ENCODE measurements at places on chromosomes 16 and 17.
A peak's percentile ranks its signal among the peaks of the same experiment; 100 is the strongest.

DNA sequence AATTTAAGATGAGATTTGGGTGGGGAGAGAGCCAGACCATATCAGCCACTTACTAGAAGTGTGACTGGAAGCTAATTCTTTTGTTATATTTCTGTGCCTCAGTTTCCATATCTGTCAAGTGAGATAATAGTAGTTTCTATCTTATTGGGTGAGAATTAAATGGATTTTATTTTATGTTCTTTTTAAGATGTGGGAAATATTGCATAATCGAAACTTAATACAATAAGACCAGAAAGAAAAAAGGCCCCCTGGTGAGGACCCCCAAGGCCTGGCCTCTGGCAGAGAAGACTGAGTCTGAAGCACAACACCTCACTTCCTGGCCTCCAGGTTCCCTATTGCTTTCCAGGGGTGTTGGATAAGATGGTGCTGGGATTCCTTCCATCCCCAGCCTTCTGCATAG lies 13.7 kb downstream of the PLCG2 start:
- DNase-seq, result no peak

DNA sequence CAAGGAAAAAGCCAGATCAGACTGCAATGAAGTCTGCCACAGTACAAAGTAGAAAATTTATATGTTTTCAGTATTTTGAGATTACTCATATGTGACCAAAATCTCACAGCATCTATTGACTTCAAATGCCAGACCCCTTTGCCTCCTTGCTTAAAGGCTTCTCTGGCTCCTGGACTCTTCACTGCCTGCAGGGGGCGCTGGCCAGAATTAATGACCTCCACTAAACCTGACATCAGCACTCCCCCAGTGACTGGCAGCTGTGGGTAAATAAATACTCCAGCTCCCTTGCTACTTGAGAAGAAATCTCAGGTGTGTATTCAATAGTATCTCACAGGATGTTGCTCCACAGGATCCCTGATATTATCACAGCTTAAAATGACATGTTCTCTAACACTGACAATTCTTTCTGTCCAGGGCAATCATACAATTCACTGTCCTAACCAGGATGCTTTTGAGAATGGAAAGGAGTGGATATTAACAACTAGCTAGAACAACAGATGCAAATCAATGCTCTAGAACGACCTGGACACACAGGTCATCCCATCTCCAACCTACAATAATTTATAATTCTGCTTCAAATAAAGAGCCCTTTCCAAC lies 4.0 kb downstream of the BECN1 start:
- DNase-seq, result no peak

- peak; percentile 53 for DNase-seq
These were observed 27.8 kb downstream of the TK2 start for GRCh38 chr16:66521951-66522771.

GRCh38 chr16:22407486-22407885 lies 33.1 kb upstream of the CDR2 start:
- DNase-seq, result no peak

DNA sequence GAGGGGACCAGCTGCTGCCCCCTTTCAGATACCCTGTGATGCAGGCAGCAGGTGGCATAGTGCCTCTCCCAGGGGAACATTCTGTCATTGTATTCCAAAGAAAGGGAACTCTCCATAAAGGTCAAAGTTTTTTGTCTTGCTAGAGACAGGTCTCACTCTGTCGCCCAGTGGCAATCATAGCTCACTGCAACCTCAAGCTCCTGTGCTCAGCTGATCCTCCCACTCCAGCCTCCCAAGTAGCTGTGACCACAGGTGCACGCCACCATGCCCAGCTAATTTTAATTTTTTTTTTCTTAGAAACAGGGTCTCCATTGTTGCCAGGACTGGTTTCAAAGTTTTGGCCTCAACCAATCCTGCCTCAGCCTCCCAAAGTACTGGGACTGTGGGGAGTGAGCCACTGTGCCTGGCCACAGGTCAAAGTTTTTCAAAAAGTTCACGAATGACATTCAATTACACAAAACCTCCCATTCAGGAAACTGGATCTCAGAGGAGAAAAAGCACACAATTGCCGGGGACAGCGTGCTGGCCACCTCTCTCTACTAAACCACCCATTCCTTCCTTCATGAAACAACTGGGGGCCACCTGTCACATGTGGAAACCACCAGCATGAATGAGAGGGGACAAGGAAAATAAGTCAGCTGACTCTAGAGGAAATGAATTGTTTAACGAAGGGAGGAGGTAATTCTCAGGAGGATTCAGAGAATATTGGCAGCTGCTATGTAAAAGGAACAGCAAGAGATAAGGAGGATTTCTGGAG lies 80.0 kb downstream of the MARCHF10 start:
- no peak for DNase-seq

DNA sequence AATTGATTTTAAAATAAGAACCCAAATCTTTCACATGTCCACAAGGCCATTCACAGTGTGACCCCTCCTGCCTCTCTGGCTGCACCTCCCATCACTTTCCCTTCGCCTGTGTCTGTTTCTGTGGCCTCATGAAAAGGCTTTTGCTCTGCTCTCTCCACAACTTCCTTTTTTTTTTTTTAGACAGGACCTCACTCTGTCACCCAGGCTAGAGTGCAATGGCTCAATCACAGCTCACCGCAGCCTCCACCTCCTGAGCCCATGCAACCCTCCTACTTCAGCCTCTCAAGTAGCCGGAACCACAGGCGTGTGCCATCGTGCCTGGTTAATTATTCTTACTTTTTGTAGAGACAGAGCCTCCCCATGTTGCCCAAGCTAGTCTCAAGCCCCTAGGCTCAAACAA lies 197.1 kb downstream of the ABCC12 start:
- DNase-seq, result no peak

DNA sequence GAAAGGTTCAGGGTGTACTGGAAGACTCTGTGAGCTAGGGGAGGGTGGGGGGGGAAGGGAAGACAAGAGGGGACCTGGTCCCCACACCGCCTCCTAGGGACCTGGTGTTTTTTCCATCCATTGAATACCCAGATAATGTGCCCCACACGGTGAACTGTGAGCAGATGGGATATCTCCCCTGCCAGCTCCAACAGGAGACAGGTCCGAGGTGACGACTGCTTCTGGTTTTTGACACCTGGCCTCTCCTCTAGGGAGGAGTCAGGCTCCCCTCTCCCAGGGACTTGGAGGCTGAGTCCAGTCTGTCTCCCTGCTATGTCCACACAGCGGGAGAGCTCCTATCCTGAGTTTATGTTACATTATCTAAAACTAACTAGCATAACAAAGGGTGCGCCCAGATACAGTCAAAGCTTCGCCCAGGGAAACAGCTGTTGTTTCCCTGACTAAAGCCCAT lies 1.8 kb downstream of the MARVELD3 start:
- no peak for DNase-seq

DNA sequence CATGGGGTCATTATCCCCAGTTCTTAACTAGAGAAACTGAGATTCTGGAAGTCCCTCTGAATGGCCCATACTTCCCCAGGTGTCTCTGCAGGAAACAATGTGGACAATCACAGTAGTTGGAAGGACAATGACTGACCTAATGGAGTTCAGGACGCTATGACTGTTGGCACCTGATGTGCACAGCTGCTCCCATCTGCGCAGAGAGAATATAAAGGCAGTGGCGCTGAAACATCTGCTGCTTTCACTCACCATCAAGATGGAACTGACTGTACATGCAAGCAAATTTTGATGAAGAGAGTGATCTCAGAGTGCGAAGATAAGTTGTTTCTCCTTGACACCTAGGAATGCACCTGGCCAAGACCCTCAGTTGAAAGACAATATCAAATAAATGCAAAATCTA lies 395.7 kb upstream of the ASIC2 start:
- no peak for DNase-seq

- no peak for DNase-seq
These were observed 11.2 kb downstream of the MRPL27 start for GRCh38 chr17:50361561-50362480.

DNA sequence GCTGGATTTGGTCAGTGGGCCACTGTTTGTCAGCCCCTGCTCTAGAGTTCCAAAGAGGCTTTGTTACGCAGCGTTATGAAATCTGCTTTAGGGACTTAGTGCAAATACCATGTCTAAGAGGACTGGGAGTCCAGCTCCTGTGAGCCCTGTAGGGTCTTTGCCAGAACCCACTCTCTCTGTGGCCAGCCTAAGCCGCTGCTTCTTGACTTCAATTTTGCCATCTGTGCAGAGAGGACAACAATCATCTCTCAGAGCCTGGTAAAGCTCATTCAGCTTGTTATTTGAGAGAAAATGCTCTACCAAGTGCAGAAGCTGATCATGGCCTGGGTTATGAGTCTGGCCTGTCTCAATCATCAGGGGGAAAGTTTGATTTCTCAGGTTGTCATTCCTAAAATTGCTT lies 17.9 kb downstream of the CA10 start:
- DNase-seq, result no peak

DNA sequence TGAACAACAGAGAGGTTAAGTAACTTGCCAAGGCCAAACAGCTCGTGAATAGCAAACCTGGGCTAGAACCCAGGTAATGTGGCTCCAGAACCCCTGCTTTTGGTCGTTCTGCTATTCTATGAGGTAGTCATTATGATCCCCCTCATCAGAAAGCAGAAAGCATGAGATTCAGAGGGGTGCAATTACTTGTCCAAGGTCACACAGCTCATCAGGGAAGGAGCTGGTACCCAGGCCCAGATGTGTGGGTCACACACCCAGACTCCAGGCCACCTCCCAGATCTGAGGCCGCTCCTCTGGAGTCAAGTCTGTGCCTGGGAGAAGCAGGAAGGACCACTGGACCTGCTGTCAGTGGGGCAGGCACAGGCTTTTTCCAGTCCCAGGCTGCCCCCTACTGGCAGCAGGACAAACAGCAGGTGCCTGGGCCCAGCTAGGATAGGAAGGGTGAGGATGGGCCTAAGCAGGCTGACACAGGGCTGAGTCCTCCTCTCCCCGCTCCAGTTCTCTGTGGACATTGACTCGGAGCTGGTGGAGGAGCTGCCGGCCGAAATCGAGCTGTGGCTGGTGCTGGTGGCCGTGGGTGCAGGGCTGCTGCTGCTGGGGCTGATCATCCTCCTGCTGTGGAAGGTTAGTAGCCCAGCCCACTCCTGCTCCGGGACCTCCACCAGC lies 7.8 kb upstream of the PDK2 start:
- DNase-seq, result peak; percentile 38

GRCh38 chr16:66070140-66070917 lies 296.2 kb upstream of the CDH5 start:
- DNase-seq, result no peak

GRCh38 chr16:73157861-73158260 lies 109.9 kb upstream of the ZFHX3 start:
- DNase-seq, result no peak

- no peak for DNase-seq
These were observed 15.0 kb downstream of the GNA13 start for GRCh38 chr17:65041518-65041917.

All from HS-5 (cell line).